ENCODE measurements at places on chromosomes 5 and 9. TPM values are rescaled to one million over a fixed set of nuclear protein-coding genes. Genes with fewer than 3 reads are reported as not detected.

- no peaks in the 10 kb centered on the region for H3K27me3 ChIP-seq
- no peak overlapping the region for H3K4me3 ChIP-seq
- DNase-seq = no peak
- H3K4me1 ChIP-seq = peaks cover 28% of the 10 kb centered on the region
- no peaks in the 10 kb centered on the region for H3K36me3 ChIP-seq
Observed at GRCh38 chr5:75668445-75668844, 48.8 kb downstream of the POC5 start.

- H3K4me1 ChIP-seq = peaks cover 34% of the 10 kb centered on the region
- H3K4me3 ChIP-seq = peak overlapping the region; percentile 94
- H3K27me3 ChIP-seq = no peaks in the 10 kb centered on the region
Observed at GRCh38 chr5:133051061-133051541, 712 bp upstream of the HSPA4 start.

- H3K36me3 ChIP-seq = no peaks in the 10 kb centered on the region
- H3K4me1 ChIP-seq = peaks cover 3% of the 10 kb centered on the region
- DNase-seq = no peak
- no peak overlapping the region for H3K27ac ChIP-seq
- no peak overlapping the region for H3K4me3 ChIP-seq
Observed at GRCh38 chr5:160621526-160621925, 199.9 kb downstream of the PTTG1 start.

DNA sequence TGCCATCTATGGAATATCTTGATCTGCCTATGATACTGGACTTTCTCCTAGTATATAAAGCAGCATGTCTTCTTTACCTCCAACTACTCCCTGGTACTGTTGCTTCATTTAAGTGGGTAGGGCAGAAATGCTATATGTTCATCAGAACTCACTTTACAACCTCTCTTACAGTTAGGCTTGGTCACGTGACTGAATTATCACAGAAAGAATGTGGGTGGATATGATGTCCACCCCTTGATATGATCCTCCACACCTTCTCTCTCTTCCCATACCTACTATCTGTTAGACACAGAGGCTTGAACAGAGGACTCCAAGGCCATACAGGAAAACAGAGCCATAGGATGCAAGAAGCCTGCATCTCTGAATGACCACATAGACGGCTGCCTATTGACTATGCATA is 19.8 kb downstream of the CRHBP start:
- H3K4me3 ChIP-seq = no peak overlapping the region
- H3K4me1 ChIP-seq = peaks cover 1% of the 10 kb centered on the region
- peaks cover 2% of the 10 kb centered on the region for H3K36me3 ChIP-seq
- no peak for DNase-seq

GRCh38 chr9:2021731-2022130 is 6.6 kb downstream of the SMARCA2 start:
- DNase-seq = no peak
- H3K27ac ChIP-seq = no peak overlapping the region
- no peaks in the 10 kb centered on the region for H3K36me3 ChIP-seq
- H3K4me1 ChIP-seq = peaks cover 41% of the 10 kb centered on the region
- no peaks in the 10 kb centered on the region for H3K27me3 ChIP-seq
- no peak overlapping the region for H3K4me3 ChIP-seq

DNA sequence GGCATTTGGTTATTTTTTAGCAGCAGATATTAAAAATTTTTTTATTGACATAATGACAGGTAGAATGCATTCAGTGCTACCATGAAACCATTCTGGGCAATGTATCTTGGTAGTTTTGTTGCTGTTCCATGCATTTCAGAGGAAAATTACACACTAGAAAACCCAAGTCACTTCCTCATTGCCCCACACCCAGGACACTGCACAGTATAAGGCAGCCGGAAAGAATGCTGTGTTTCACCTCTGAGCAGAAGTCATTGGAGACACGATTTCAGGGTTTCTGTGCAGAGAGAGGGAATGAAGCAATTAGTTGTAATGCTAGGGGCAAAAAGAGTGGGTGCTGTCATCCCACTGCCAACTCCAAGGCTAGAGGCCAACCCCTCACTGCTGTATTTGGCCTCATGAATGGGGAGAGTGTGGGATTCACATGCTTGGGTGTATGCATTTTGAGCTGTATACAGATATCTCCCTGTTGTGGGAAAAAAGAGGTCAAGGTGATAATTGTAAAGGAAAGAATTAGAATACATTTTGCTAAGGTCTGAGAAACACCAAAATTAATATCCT is 290.5 kb downstream of the BNC2 start:
- H3K4me1 ChIP-seq = no peaks in the 10 kb centered on the region
- H3K27me3 ChIP-seq = no peaks in the 10 kb centered on the region
- H3K4me3 ChIP-seq = no peak overlapping the region
- DNase-seq = no peak

GRCh38 chr5:173456751-173457171 is 128.5 kb upstream of the STC2 start:
- no peaks in the 10 kb centered on the region for H3K36me3 ChIP-seq
- no peak for DNase-seq
- H3K4me3 ChIP-seq = no peak overlapping the region
- peaks cover 9% of the 10 kb centered on the region for H3K27me3 ChIP-seq
- H3K4me1 ChIP-seq = peaks cover 18% of the 10 kb centered on the region

EFNA5 gene
- 16.7 TPM for total RNA-seq

UBE2QL1 gene
- total RNA-seq = 2.5 TPM

LRRC19 gene
- total RNA-seq = not detected

All from progenitor cell of endocrine pancreas (in vitro differentiated cells).